BJ (cell line): ENCODE measurements at places on chromosomes 7 and 10.

DNA sequence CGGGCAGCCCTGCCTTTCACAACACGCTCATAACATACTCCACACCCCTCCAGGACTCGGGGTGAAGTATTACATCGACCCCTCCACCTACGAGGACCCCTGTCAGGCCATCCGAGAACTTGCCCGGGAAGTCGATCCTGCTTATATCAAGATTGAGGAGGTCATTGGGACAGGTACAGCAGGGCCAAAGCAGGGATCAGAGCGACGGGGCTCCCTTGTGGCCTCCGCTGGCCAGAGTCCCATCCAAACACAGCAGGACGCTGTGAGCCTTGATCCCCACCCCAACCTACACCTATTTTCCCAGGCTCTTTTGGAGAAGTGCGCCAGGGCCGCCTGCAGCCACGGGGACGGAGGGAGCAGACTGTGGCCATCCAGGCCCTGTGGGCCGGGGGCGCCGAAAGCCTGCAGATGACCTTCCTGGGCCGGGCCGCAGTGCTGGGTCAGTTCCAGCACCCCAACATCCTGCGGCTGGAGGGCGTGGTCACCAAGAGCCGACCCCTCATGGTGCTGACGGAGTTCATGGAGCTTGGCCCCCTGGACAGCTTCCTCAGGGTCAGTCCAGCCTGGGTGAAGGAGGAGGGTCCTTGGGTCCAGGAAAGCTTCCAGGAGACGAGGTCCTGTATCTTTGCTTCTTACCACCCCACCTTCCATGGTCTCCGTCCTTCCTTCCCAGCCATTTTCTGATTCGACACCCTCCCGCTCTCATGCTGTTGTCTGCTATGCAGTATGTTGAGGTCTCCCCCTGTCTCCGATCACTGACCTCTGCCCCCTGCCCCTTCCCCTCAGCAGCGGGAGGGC, 13.5 kb downstream of the EPHB6 start:
- no peak for DNase-seq

- no peak for DNase-seq
Measured at GRCh38 chr7:22833113-22833855, 10.6 kb upstream of the TOMM7 start.

DNA sequence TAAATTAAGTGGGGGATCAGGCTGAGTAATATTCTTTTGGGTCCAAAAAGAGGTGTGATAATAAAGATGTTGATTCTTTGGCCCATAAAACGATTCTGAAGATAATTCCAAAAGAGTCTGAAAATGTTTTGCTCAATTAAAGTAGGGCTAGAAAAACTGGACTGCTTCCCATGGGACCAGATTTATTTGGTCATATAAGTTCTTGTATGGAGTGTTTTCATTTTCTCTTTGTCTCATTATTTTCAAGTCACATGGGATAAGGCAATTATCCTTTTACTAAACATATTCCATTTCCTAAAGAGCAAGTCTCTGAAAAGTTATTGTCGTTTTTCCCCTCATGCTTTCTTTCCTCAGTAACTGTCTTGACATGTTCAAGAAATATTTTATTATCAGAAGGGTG, 41.5 kb downstream of the CDK6 start:
- no peak for DNase-seq

GRCh38 chr10:6064119-6064518, 2.0 kb upstream of the IL2RA start:
- no peak for DNase-seq

- peak; percentile 4 for DNase-seq
Measured at GRCh38 chr7:87480386-87480785, 4.9 kb upstream of the ABCB4 start.

- no peak for DNase-seq
Measured at GRCh38 chr7:149007611-149008010, 20.7 kb downstream of the PDIA4 start.

GRCh38 chr10:78309536-78310237, 276.0 kb downstream of the RPS24 start:
- DNase-seq, result no peak

DNA sequence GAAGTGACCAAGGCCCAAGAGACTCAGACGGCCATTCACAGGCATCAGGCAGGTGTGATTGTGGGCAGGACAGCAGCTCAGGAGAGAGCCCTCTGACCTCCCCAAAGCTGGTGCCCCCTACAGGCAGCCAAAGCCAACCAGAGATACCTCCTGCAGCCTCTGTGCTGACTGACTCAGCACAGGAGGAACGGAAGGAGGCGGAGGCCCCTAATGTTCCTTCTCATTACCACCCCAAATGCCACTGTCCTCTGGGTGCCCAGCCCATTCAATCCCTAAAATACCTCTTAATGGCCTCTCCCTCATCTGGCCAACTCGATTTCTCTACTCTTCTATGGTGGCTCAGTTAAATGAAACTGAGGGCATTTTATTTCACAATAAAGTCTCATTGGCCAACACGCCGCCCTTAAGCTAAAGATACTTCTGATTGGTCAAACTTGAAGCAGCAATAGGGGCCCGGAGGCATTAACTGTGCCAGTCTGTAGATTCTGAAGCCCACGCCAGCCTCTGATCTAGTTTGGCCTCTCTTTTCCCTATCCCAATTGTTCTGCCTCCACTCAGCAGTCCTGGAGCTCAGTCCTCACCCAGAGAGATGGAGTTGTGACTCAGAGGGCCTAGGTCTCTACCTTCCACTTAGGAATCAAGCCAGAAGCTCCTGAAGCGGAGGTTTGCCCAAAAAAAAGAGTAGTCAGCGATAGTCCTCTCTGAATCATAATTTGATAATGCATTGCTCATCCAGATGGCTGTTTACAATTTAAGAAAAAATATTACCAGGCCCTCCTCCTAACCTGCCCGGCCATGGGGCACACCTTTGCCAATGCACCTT, 1.2 kb downstream of the CYREN start:
- no peak for DNase-seq

DNA sequence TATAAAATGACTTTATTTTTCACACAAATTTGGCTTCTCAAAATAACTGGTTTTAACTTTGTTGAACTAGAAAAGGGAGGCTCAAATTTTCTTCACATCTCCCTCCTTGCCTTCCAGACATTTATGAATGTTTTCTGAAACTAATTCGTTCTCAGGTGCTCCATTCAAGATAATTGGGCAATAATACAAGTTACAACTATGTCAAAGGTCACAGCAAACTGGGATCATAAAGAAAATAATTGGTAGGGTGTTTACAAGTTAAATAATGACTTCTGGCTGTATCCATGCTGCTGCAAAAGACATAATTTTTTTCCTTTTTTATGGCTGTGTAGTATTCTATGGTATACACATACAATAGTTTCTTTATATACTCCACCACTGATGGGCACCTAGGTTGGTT, 75.3 kb downstream of the MINPP1 start:
- DNase-seq, result no peak

- DNase-seq, result no peak
Measured at GRCh38 chr10:102648889-102649796, 4.9 kb downstream of the TRIM8 start.

- no peak for DNase-seq
Measured at GRCh38 chr7:3094701-3095445, 51.2 kb upstream of the CARD11 start.

- no peak for DNase-seq
Measured at GRCh38 chr10:33365301-33365700, 30.8 kb upstream of the NRP1 start.

GRCh38 chr7:120981888-120982615, 6.5 kb upstream of the CPED1 start:
- no peak for DNase-seq

DNA sequence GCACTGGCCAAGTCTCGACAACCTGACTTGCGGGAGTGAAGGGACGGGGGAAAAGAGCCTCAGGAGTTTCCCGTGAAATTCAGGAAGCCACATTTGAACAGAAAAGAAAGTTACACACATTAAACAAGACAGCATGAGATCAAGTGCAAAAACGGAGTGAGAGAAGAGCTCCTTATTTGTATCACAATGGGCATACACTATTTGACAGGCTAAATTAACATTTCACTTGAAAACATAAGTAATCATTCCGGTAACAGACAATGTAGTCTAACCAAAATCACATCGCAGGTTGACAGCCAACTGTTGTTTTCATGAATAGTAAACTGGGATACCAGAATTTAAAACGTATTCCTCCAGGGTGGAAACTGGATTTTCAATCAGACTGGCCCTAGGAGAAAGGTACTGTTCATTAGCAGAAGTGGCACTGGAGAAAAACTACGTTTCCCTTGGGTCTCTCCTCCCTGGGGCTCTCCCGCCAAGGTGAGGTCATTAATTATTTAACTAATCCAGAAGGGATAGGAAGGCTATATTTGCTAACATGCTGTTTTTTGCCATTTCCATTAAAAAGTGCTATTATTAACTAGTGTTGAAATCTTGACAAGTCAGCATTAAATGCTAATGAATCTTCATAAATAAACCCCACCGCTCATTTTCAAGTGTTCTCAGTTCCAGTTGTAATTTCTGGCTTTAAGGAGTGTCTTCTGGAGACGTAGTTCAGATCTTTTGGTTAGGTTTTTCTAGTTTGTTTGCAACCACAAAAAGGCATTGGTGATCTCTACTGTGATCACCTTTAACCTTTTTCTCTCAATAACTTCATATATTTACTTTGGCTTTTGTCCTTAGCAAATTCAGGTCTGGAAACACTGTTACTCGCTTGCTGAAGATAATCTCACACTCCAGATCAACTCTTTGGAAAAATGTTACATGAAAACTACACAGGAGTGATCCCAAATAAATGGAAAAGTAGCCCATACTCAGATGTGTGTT, 25.1 kb downstream of the RHEB start:
- no peak for DNase-seq

DNA sequence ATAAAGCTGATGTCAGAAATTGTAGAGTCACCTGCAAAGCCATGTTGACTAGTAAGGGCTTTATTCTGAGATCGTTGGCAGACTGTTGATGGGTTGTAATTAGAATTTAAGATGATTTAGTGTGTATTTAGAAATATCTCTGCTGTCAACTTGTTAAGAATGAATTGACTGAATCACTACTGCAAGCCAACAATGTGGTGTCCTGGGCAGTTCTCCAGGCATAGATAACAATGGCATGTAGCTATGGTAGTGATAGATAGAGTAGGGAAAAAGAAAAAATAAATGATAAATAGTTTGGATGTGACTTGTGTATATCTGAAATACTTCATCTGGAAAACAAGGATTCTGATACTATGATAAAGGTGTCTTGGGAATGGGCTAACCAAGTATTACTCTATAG, 640.2 kb downstream of the ARL4A start:
- peak; percentile 19 for DNase-seq

DNA sequence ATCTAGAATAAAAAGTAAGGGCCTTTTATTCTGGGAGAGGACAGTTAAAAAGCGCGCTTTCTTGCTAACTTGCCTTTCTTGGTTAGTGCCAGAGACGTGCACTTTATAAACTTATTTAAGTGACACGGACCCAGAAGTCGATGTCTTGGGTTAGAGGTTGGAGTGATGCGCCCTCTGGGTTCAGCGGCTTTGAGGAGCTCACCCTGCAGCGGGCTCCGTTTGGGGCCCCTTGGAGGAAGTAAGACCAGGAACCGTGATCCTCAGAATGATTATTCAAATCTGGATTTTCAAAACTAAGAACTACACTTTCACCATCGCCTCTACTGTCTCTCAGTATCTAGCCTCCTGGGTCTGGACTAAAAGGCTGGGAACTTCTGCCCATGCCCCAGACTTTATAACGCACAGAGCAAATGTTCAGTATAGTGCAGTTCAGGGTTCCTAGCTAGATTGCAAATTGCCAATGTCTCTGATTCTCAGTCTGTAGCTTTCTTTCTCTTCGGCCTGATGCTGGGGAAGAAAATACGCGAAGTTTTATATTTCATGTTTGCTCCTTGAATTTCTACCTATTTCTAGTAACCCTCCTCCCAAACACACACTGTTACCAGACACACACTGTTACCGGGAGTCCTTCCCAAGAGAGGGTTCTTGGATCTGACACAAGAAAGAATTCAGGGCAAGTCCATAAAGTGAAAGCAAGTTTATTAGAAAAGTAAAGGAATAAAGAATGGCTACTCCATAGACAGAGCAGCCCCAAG, 18.6 kb upstream of the SMO start:
- DNase-seq, result no peak

- no peak for DNase-seq
Measured at GRCh38 chr7:81871606-81872265, 101.9 kb upstream of the HGF start.

- no peak for DNase-seq
Measured at GRCh38 chr10:61852261-61852660, 49.2 kb upstream of the ARID5B start.

- DNase-seq, result no peak
Measured at GRCh38 chr10:6101181-6101580, 12.3 kb downstream of the RBM17 start.

DNA sequence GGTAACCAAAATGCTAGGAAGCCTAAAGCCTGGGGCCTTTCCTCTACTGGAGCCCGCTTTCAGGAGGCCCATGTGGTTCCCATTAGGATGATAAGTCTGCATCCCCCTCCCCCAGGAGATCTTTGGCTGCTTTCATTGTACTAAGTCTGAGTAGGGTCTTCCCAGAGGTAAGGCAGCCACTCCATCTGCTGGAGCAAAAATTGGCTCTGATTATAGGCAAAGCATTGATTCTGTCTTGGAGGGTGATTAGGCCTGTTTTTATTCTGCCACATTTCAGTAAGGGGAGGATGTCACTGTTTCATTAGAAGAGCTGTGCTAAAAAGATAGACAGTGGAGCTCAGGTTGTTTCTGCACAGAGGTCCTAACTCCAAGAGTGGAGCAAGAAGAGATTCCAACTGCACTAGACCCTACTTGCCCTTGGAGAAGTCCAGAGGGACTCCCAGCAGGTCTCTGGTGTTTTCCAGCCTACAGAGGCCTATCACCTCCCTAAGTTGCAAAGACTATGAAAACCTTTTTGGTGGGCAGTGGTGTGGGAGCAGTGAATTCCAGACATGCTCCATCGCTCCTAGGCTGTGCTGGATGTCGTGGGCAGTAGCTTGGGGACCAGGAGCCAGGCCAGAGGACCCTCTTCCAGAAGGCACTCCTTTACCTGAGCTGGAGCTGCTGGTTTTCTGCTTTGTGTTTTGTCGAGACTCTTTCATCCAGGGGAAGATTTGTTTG, 7.1 kb upstream of the HOXA2 start:
- no peak for DNase-seq
